ENCODE measurements at places on chromosomes 3 and 15.

DNA sequence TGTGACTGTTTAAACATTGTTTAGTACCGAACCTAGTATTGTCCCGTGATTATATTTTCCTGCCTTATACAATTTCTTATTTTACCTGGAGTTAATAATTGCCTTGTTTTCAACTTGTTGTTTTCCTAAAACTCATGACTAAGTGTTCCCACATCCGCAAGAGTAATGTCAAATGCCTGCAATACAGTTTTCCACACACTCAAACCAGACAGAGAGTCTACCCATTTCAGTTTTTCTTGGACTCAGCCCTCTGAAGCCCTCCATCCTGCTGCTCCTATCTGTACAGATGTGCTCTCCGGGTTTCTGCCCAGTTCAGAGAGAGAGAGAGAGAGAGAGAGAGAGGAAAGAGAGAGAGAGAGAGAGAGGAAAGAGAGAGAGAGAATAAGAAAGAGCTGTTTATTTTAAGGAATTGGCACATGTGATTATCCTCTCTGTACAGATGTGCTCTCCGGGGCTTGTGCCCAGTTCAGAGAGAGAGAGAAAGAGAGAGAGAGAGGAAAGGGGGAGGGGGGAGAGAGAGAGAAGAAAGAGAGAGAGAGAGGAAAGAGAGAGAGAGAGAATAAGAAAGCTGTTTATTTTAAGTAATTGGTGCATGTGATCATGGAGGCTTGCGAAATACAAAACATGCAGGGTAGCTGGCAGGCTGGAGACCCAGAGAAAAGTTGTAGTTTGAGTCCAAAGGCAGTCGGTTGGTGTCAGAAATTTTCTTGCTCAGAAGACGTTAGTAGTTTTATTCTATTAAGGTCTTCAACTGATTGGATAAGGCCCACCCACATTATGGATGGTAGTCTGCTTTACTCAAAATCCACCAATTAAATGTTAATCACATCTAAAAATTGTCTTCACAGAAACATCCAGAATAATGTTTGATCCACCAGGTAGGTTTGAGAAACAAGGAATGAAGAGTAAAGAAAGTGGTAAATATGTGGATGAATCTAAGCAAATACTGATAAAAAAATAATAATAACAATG is 104.1 kb upstream of the GOLGA8J start:
- no peak for DNase-seq

DNA sequence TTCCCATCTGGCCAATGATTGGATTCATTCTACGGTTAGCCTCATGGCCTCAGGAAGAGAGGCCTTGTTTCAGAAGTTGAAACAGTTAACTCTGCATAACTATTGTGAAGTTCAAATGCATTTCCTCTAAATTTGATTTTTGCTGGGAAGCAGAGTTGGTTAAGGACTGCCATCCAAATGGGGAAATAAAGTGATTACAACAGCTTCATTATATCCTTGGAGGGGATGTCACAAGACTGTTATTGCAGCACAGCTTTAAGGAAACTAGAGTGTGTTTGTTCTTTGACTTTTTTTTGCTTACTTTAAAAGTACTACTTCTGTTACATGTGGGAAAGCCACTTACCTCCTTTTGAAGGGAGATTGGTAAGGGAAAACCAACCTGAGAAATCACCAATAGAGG is 164.8 kb downstream of the AKAP13 start:
- no peak for DNase-seq

GRCh38 chr15:47669221-47669620 is 48.1 kb upstream of the SEMA6D start:
- no peak for DNase-seq

- DNase-seq = no peak
These were observed 112.1 kb downstream of the SLCO3A1 start for GRCh38 chr15:91965501-91966193.

GRCh38 chr3:16334909-16335308 is 69.9 kb downstream of the OXNAD1 start:
- DNase-seq = peak; percentile 71

DNA sequence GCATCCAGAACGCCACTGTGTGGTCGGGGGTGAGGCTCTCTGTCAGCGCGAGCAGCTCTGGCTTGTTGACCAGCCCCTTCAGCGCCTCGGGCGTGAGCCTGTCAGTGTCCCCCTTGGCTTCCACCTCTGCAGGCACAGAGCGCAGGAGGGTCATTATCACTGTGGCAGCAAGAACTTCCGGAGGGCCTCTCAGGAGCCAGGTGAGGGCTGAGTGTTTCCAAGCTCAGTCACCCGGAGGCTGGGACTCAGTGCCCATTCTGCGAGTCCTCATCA is 9.0 kb downstream of the ARPIN start:
- DNase-seq = no peak

GRCh38 chr15:36358523-36358922 is 220.9 kb upstream of the CDIN1 start:
- DNase-seq = no peak

DNA sequence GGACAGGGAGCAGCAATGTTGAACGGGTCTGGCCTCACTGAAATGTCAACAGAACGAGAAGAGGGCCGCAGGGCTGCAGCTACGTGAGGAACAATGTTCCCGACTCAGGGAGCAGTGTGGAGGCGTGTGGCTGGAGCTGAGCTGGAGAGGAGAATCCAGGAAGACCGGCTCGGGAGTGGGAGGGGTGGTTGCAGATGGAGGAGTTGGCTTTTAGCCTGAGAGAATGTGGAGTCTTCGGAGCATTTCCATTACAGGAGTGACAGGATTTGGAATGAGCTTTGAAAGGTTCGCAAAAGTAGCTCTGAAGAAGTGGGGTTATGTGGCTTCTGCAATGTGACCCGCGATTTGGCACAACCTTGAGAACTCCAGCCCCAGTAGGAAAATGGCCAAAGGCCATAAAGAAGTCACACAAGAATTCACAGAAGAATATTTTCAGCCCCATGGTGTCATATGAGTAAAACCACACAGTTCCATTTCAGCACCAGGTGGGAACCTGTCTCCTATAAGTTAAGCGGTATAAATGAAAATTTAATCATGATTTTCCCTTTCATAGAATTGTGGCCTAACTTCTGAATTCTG is 78.8 kb upstream of the NSMCE3 start:
- DNase-seq = no peak

- DNase-seq = no peak
These were observed 73.6 kb downstream of the ETV5 start for GRCh38 chr3:186035277-186035676.

GRCh38 chr15:88711806-88712205 is 73.0 kb downstream of the ISG20 start:
- DNase-seq = no peak

GRCh38 chr3:114887806-114888205 is 259.3 kb downstream of the ZBTB20 start:
- DNase-seq = peak; percentile 26

DNA sequence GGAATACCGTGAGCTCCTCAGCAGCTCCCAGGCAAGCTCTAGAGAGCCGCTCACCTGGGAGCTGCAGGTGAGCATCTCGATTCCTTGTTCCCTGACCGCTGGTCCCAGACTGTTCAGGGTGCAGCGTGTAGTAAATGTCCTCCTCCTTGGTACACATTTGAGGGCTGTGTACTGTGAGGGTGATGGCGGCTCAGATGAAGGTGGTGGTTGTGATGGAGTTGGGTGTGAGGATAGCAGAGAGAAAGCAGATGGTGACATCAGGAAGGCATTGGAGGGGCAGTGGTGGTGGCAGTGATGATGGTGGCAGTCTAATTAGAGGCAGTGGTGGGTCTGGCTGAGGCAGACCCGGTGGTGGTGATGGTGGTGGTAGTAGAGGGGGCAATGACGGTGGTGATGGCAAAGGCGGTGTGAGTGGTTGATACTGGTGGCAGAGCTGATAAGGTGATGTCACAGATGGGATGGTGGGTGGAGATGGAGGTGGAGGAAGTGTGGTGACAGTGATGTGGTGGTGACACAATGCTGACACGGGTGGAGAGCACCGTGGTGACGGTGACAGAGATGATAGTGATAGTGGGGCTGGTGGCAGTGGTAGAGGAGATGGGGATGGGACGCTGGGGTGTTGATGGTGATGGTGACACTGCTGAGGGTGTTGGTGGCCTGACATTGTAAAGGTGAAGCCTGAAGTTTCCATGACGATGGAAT is at the start of gene DNAJB8:
DNAJB8 (minus strand) TSS at position 51 of the 702 bp plus-strand sequence. CDS start 3,645 bp downstream, outside the sequence.
- no peak for DNase-seq

GRCh38 chr3:52920841-52921240 is 23.5 kb upstream of the STIMATE start:
- DNase-seq = no peak

DNA sequence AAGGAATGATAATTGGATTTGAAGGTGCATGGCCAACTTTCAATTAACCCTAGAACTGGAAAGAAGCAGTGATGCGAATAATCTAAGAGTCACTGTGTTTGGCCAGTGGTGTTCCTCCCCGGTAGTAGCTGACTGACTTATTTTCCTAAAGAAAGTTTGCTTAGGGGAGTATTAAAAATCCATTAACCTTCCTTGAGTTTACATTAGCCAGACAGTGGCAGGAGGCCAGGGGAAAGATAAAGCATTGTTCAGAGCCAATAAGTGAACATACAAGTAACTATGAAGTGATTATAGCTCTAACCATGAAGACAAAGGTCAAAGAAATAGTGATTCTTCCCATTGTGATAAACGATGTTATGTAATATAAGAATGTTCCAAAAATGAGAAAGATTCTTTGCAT is 8.9 kb upstream of the TMEM202 start:
- no peak for DNase-seq

DNA sequence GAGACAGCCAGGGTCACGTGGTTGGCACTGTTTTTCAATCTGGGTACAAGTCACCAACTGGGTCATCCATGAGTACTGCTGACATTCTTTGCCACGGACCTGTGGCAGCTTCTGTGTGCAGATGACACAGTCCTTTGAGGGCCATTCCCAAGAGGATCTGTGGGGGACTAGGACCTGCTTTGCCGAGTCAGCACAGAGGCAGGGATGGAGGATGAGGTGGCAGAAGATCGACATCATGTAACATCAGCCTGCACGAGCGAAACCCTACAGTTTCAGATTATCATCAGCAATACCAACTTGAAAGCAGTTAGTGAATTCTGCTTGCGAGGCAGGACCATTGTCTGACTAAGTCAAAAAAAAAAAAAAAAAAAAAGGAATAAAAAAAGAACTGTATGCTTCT is 227.7 kb downstream of the FOXP1 start:
- DNase-seq = no peak

DNA sequence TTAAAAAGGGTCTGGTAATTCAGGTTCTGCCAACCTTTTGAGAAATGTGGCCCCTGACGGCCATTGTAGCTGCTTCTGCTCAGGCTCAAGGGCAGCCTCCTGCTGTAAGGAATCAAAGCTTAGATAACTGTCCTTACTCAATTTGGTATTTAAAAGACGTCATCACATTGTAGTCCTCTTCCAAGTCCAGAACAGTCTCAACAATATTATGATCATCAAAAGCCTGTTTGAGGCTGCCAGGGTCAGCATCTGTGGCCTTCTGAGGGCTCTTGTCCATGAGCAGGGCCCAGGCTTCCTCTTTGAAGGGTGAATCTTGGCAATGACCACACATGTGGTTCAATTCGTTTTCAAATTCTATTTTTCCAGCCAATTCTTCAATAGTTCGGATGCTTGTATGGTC is 6.0 kb downstream of the C3orf62 start:
- no peak for DNase-seq

Measured in HFF-Myc (cell line).